ENCODE measurements at places on chromosomes 3 and 15.

DNA sequence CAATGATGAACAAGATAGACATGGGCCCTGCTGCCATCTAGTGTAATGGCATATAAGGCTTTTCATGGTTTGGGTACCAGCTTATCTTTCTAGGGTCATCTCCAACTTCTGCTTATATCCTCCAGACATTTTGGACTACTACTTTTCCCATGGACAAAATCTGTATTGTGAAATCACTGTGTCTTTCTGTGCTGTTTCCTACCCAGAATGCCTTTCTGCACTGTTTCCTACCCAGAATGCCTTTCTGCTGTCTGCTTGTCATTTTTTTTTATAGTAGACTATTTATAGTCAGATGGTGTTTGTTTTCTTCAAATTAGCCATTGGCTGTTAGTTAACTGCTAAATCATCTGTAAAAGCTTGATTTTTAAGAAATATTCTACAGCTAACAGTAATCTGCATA, 20.1 kb downstream of the VPS8 start:
- DNase-seq: no peak

GRCh38 chr3:18428991-18429745, 4.0 kb upstream of the SATB1 start:
- DNase-seq: no peak

GRCh38 chr3:177144922-177145321, 52.4 kb downstream of the TBL1XR1 start:
- DNase-seq: no peak

DNA sequence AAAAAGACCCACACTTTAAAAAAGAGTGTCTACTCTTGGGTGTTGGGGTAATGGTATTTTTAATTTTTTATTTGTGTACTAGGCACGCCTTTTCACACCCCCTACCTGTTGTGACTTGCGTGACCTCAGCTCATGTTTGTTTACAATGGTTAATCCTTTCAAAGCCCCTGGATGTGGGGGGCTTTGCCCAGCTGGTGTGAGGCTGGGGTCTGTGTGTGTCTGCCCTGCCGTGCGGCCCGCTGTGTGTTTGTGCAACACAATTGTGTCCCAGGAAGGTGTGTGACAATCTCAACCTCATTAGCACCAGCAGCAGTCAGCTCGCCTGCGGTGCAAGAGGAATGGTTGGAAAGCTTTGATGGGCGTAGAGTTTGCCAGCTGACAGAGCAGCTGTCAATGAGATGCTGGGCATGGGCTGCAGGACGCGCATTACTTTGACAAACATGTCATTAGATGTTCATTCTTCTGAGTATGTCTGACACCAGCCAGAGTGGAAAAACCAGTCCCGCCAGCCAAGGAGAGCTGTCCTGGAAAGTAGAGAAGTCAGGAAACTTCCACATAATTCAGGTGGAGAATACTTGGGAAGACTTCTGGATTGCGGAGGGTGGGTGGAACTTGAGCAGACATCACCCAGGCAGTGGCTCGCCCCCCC, 9.6 kb downstream of the LRRK1 start:
- DNase-seq: no peak
